ENCODE measurements at places on chromosomes 2 and 18.

GRCh38 chr2:56183643-56184499 lies at the start of gene CCDC85A:
CCDC85A (plus strand) TSS chr2:56183990; CDS start chr2:56184625, 635 bp downstream.
- DNase-seq, result peak; percentile 80

DNA sequence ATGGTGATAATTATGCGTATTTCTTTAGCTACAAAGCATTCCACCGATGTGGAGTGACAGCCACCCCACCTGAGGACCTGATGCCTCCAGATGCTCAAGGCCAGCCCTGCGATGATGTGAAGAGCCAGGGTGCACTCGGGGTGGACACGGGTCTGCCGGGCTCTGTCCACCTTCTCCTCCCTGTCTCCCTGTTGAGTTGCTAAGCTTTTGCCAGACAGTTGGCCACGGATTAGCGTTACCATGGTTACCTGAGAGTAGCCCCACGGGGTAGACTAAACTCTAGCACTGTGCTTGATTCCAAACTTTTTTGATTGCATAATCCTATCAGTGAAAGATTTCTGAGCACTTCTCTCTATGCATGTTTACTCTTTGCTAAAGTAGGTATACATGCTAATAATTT lies 86.2 kb downstream of the SMIM21 start:
- DNase-seq, result no peak

GRCh38 chr2:48312126-48312525 lies 217.8 kb upstream of the STON1 start:
- DNase-seq, result no peak

GRCh38 chr2:5696945-5697521 lies 4.8 kb downstream of the SOX11 start:
- peak; percentile 29 for DNase-seq

- no peak for DNase-seq
Observed at GRCh38 chr18:50775207-50775606, 44.6 kb downstream of the MRO start.

Measured in DMS153 (cell line).